ENCODE measurements at places on chromosomes 11 and 22.

- DNase-seq = no peak
Measured at GRCh38 chr22:22074634-22075381, 92.2 kb upstream of the TOP3B start.

DNA sequence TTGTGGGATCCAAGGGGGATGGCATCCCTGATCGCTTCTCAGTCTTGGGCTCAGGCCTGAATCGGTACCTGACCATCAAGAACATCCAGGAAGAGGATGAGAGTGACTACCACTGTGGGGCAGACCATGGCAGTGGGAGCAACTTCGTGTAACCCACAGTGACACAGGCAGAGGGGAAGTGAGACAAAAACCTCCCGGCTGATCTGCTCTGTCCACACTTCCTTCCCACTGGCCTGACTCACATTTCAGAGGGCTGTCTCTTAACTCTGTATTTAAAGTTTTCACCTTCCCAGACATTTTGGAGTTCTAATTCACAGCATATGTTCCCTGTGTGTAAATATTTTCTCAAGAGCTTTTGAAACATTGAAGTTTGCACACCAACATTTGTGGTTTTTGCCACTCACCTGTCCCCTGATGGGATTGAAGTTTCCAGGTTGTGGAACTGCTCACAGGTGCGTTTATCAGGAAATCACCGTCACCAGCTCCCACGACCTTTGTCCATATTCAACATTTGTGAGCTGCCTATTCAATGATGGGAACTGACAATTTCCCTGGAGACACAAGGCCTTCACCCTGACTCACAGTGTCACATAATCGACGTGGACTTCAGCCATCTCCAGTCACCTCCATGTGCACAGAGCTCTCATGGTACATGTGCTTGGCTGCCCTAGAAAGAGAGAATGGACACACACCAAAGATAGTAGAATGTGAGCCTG lies 99.2 kb downstream of the VPREB1 start:
- no peak for DNase-seq

DNA sequence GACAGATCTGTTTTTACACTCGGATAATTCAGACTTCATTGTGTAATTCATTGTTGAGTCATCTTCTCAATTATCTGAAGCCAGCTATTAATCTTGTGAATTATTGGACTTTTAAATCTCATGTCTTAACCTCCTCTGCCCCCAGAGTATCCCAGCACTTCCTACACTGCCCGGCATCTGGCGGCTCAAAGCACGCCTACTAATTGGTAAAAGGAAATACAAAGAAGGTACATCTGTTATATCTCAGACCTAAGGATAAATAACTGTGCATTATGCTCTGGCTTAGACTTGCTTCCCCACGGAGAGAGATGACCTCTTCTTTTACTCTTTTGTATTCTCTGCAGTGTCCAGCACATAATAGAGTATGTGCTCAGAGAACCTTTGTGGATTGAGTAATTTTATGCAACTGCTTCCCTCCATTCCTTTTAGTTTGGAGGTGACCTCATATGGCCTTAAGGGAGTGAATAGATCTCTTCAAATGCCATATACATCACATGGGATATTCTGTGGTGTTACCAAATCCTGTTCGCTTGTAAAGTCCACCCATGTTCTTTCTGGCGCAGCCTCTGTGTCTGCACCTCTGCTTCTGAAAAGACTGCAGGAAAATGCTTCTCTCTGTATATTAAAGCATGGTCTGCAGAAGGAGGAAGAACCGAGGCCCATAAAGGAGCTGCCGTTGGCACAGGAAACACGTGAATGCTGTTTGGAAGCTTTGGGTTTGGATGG lies 125.6 kb upstream of the SORL1-AS1 start:
- DNase-seq = no peak

DNA sequence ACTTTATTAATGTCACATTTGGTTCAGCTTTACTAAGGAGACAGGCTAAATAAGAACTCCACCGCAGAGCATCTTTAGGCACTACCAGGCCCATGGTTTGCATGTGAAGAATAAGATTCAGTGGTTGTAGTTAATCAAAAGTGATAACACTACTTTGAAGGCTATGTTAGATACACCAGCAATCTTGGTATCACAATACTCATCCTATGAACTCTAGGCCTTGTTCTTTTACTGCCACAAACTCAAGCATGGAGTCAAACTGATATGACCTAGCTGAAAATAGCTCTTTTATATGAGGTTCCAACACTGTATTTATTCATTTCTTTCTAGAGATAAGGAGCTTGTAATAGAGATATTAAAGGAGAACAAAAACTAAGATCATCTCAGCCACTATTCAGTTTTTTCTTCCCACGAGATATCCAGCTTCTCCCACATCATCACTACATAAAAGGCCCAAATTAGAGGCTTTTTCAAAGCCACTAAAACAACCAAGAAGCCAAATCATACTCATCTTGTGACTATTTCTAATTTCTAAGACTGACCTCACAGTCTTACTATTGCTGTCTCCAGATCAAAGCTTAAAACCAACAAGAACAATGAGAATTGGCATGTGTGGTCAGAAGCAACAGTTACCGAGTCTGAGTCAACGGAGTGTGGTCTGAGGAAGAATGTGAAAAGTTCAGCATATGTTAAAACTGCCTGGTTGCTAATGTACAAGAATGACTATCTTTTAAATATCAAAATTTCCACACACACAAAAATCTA lies 25.1 kb upstream of the GUCY1A2 start:
- no peak for DNase-seq

DNA sequence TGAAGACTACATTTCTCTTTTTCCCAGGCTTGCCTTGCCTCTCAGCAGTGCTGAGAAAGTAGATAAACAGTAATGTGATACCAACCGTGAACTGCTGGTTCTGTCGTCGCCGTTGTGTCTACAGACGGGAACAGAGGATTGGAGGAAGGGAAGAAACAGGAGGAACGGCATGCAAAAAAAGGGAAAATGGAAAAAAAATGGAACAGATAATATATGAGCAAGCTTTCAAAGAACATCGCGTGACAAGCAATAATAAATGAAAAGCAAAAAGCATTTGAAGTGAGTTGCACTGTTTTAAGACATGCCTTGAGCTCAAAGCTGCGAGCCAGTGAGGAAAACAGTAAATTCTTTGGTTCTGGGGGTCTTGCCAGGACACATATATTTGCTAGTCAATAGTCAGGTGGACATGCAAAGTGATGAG lies 305.9 kb downstream of the CADM1 start:
- DNase-seq = no peak

DNA sequence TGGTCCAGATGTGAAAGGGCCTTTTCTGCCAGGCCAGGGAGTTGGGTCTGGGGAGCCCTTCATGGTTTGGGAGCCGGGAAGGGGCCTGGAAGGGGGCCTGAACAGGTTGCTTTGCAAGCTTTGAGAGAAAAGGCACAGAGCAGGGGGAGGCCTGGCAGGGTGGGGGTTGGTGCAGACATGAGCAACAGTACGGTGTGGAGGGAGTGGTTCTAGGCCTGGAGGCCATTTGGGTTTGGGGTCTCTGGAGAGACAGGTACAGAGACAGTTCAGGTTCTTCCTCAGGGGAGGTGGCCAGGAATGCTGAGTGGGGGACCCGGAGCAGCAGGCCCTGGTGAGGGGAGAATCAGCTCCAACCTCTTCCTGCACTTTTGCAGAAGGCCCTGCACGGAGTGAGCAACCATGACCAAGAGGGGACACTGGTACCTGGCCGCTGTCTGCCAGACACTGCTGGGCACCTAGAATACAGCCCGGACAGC lies 1.4 kb downstream of the KDELR3 start:
- no peak for DNase-seq
